Right lung (tissue), 10 donors: ENCODE measurements at places on chromosomes 3 and 15. TPM values are rescaled to one million over a fixed set of nuclear protein-coding genes. Genes with fewer than 3 reads are reported as not detected.
A peak's percentile ranks its signal among the peaks of the same experiment; 100 is the strongest.

DNA sequence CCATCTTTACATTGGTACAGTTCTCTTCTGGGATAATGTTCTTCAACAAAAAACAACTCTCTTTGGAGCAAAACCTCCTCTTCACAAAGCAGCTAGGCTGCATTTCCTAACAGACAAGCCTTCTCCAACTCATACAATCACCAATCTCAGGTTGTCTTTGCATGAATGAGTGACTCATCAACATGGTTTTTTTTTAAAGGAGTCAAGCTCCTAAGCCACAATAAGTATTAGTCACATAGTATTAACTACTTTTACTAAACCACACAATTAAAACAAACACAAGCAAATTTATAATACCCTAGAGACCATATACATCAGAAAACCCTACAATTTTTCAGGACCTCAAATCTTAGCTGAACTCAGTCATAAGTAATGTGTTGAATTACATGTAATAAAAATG lies 137.4 kb downstream of the TBC1D5 start:
- no peak for DNase-seq

DNA sequence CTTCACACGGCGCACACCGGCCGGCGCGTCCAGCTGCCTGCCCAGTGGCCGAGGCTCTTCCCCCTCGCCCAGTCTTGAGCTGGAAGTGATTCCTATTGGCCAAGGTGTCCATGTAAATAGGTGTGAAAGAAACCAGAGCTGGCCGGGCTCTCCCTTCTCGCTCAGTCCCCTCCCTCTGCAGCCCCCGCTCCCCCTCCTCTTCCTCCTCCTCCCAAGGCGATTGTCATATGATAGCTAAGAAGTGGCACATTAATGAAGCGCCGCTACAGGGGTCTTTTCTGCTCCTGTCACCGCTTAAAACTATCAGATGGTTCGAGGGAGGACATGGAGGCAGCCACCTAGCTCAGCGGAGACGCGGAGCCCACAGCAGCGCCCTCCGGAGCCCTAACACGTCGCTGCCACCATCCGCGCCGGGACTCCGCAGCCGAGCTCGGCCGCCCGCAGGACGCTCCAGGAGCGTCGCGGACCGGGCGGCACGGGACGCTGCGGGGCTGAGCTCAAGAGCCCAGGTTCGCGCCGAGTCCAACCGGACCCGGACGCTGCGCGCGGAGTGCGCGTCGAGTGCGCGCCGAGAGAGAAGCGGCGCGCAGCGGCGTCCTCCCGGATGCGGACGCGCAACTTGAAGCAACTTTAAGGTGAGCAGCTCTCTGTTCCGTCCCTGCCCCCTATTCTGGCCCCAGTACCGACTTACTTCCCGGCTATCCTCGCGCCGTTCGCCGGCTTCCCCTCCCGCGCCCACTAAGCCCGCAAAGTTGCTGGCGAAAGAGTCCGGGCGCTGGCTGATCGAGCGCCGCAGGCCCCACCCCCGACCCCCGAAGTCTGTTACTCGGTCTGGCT lies at the start of gene FOXB1:
Gene FOXB1, plus strand, starts transcription at position 303 of the 837 bp plus-strand sequence. CDS start 653 bp downstream, outside the sequence.
- DNase-seq = no peak

- DNase-seq = no peak
These were observed 241.9 kb downstream of the MEIS2 start for GRCh38 chr15:36858423-36858822.

GRCh38 chr3:117631781-117632180 lies 922.2 kb downstream of the TUSC7 start:
- no peak for DNase-seq

DNA sequence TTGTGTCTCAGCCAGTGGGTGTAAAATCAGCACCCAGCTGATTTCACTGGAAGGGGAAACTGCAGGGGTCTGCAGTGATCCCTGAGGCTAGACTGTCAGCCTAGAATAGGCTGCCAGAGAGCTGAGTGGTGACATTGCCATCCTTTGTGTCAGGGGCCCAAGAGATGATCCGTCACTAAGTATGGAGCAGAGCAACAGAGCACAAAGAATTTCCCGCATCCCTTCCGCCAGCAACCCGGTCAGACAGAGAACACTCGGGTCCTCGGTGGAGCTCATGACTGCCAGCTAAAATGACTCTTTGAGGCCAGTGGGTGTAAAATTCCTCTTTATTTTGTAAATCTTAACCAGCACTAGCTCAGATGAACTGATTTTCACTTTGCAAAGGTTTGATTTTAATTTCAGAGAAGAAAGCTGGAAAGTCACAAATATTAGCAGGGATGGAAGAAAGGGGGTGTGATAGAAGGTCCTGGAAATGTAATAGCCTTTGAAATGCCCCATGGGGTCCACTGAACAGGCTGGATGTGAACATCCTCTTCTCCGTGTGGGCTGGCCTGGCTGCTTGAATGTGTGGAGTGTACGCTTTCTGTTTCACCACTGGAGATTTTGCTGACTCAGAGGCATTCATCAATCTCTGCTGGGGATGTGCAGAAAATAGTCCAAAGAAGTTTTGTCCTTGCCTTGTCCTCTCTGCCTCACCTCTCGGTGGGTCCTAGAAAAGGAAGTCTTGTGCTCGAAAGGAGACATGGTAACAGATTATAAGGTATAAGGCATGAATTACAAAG lies 138.8 kb downstream of the SV2B start:
- no peak for DNase-seq

DNA sequence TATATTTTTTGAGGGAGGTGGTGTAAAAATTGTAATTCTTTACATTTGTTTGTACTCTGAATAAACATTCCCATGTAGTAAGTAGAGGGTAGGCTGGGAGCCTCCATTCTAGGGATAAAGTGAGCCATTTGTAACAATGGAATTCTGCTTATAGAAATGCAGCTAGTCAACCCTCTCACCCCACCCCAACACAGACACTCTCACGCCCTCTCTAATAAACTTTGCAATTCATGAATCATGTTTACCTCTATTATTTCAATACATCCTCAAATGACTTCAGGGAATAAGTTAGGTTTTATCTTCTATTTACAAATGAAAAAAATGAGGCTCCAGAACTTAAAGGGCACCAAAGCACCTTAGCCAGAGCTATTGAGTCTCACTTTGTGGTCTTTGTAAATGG lies 56.5 kb upstream of the PDZRN3 start:
- no peak for DNase-seq

DNA sequence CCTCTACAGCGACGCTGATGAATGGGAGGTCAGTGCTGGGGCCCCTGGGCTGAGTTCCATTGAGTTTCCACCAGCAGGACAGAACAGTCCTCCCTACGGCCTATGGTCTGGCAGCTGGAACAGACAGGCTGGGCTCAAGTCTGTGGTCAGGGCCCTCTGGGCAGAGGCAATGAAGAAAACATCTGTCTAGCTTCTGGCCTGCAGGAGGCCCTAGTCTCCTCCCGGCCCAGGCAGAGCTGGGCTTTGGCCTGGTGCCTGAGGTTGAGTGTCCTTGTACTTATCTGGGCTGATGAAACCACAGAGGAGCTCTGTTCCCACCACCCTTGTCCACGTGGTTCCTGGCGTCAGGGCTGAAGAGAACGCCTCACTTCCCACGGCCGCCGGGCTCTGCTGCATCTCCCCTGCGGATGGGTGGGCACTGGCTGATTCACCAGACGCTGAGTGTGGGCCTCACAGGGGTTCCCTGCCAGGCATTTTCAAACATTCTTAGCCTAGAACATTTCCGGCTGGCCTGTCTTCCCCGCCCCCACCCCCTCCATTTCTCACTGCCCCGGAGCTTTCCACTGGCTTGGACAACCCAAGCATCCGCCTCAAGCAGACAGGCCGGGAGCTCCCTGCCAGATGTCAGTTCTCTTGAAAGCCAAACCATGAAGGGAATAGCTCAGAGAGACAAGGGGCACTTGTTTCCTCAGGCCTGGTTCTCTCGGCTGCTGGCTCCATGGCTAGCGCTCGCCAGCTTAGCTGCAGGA lies 20.3 kb downstream of the PPCDC start:
- peak; percentile 96 for DNase-seq

DNA sequence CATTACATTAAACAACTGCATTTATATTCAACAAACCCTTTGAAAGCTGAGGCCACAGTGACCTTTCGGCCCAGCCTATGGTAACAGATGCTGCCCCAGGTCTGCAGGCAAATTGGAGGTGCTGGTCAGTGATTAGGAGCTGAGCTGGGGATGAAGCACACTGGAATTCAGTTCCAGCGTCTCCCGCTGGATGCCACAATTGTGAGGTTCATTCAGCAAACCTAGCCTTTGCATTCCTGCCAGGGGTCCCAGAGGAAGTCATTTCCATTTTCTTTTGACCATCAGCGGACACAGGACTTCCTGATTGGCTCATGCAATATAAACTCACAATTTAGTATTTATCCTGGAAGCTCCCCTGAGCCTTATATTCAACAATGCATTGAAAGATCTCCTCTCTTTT lies 89.5 kb downstream of the IL20RB start:
- DNase-seq = no peak

DNA sequence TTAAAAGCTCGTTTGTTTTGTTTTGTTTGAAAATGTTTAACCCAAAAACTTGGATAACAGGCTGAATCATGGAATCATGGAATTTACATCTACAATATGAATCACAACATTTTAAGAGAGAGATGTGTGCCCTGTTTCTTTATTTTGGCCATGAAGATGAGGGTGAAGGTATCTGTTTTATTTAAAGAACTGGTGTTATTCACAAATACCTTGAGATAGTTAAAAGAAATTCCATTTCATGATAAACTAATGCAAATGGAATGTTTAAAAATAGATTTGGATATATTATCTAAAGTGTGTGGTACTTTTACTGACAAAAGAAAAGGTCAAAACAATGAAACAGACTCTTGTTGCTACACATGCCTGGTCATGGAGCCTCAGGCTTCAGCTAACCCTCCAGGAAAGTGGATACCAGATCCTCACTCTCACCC lies 486.0 kb upstream of the CFAP20DC start:
- no peak for DNase-seq

GRCh38 chr3:120770891-120771290 lies 28.3 kb downstream of the GTF2E1 start:
- no peak for DNase-seq

Gene DIPK2A
- 40.6 TPM for polyA plus RNA-seq

Gene AHSG
- 35.6 TPM for polyA plus RNA-seq

Gene GPR149
- polyA plus RNA-seq = not detected
